ENCODE measurements at places on chromosomes 16 and 17. TPM values are rescaled to one million over a fixed set of nuclear protein-coding genes. Genes with fewer than 3 reads are reported as not detected.

SEPTIN1 gene
- 1.2 TPM for total RNA-seq

HAS3 gene
- 1.8 TPM for total RNA-seq

FBXW10 gene
- total RNA-seq, result not detected

GRIN2C gene
- total RNA-seq, result 0.09 TPM

HID1 gene
- total RNA-seq, result 41.4 TPM

SOX9 gene
- not detected for total RNA-seq

Data from endothelial cell of umbilical vein (primary cell).